ENCODE measurements at places on chromosomes 6 and 20.

DNA sequence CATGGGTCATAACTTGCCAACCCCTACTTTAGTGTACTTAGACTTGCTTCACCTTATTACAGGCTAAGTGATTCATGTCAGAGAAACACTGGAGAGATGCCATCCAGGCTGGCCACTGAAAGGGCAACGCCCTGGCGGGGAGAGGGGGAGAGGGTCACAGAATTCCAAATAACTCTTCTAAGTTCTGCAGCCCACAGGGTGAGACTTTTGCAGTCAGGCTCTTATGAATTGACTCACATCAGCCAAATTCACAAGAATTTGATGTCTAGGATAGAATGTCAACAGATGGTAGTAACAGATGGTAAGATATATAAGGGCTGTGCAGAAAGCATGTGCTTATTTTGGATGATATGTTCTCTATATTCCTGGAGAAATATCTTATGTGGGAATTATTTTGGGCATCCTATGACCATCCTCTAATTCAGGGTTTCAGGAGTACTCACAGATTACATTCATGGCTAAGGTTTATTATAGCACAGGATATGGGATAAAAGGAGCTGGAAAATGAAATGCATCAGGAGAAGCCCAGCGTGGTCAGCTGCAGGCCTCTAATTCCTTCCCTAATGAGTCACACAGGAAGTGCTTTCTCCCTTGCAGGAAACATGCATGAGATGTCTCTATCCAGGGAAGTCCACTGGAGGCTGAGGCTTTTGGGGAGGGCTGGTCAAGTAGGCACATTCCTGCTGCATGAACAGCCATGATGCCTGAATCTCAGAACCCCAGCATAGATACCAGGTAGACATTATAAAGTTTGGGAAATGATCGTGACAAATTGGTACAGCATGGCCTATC is 58.7 kb upstream of the RIN2 start:
- DNase-seq = peak; percentile 13

- no peak for DNase-seq
These were observed 27.4 kb upstream of the BMP5 start for GRCh38 chr6:55902796-55903195.

DNA sequence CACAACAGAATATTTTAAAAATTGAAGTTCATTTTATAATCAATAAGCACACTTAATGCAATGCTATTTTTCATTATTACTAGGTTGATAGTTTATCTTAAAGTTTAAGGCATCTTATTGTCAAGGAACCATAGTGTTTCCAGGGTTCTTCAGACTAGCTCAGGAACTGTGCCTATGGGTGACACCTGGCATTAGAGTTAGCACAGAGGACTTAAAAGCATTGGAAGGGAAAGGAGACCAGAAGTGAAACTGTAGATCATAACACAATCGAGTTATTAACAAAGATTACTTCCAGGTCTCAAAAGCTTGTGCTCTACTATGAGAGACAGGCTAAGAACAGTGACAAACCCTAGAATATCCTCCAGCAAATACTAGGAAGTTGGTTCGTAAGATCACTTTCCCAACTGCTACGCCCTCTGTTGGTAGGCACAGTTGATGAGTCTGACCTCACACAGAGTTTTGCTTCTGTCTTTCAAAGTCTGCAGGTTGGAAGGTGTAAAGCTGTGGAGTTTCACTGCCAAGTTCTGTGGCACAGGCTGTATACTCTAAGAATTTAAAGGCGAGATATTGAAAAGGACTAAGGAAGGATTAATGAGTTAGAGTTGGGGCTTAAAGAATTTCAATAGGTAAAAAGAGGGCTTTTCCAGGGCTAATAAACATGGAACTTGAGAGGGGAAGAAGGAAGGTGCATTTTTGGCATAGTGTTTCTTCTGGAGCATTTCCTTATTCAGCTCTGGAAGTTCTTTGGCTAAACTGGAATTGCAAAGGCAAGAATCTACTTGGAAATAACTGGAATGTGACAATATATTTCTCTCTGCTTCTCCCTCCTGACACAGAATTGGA is 531.3 kb upstream of the JAG1 start:
- DNase-seq = peak; percentile 40

- no peak for DNase-seq
These were observed 24.2 kb upstream of the TPD52L1 start for GRCh38 chr6:125129354-125129753.

- DNase-seq = no peak
These were observed 329.8 kb downstream of the KIF16B start for GRCh38 chr20:16243470-16243869.

DNA sequence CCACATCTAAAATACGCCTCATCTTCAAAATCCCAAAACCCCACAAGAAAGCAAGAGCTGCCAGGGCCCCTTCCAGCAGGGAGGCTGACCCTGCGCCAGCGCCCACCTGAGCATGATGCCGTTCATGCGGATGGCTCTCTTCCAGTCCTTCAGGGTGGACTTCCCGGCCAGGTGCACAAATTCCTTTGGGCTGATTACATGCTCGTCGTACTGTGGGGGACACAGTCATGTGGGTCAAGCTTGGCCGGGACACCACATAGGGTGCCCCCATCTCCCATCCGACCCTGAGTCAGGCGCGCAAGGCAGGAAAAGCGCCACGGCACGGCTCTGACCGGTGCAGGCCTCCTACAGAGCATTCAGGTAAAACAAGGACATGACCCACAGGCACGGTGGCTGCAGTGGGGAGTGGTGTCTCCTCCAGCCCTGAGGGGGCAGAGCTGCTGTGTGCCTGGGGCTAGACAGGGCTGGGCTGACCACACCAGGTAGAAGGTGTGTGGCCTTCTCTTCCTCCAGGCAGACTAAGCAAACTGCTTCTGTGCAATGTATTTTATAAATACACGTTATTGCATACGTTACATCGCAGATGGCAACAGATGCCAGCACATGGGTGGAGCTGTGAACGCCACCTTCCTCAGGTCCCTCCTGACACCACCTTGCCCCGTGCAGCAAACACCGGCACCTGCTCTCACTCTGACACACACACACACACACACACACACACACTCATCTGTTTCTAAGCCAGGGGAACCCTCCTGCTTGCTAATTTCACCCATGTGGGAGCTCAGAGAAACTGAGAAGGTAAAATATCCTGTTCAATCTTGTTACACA is 23.8 kb upstream of the HELZ2 start:
- DNase-seq = no peak

- no peak for DNase-seq
These were observed 34.8 kb upstream of the UST start for GRCh38 chr6:148711833-148712654.

DNA sequence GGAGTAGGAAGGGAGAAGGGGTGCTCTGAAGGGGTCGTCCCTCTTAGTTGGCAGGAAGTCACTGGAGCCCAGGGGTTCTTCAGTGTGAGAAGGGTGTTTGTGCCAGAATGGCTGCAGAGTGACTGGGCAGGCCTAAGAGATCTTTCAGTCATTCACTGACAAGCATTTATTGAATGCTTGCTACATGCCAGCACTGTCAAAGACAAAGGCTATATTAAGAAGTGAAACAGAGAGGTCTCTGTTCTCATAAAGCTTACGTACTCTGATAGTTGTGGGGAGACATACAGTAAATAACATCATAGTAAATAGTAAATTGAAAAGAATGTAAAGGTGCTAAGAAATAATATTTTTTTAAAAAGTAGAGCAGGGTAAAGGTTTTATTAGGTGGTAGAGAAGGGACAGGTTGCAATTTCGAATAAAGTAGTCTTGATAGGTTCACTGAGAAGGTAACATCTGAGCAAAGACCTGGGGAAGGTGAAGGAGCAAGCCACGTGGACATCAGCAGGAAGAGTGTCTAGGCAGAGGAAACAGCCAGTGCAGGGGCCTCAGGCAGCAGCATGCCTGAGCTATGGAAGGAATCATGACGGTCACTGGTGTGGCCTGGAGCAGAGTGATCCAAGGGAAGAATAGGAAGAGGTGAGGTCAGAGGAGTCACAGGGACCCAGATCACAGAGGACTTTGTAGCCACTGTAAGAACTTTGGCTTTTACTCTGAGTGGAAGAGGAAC is 36.3 kb upstream of the RNF8 start:
- DNase-seq = no peak

DNA sequence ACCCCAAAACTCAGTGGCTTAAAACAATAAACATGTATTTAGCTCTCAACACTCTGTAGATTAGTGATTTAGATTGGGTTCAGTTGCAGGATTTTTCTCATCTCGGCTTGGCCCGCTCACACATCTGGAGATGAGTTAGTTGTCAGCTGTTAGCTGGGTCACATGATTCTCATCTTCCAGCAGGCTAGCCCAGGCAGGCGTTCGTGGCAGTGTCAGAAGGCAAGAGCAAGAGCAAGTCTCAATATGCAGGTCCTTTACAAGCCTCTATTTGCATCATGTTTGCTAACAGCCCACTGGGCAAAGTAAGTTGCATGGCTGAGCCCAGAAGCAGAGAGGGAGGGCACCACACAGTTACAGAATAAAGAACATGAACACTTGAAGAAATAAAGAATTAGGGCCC is 83.6 kb upstream of the MYLIP start:
- no peak for DNase-seq

DNA sequence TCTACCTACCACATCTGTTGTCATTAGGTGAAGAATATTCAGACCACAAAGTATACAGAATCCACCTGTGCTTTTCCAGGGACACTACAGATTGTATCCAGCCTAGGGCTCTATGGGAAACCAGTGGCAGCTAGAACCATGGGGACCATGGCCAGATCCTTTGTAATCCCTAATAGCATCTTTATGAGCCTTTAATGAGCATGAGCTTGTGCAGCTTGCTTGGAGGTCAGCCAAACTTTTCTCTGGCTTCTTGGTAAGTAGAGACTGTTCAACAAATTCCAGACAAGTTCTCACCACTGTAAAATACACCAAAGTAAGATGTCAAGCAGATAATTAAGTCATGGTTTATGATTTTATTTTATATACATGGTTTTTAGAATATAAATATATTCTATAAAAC is 301.6 kb upstream of the ADGRB3 start:
- no peak for DNase-seq

All from MG63 (cell line).